Glutamatergic neuron (in vitro differentiated cells): ENCODE measurements at places on chromosomes 2 and 18.

GRCh38 chr18:35289727-35290093 is 319 bp downstream of the ZSCAN30 start:
- no peak for DNase-seq

- no peak for DNase-seq
Measured at GRCh38 chr2:37585982-37586621, 85.3 kb downstream of the CDC42EP3 start.

- no peak for DNase-seq
Measured at GRCh38 chr2:232588680-232589585, 38.4 kb downstream of the EIF4E2 start.

- DNase-seq, result no peak
Measured at GRCh38 chr2:3635171-3635974, 22.6 kb upstream of the ALLC start.

DNA sequence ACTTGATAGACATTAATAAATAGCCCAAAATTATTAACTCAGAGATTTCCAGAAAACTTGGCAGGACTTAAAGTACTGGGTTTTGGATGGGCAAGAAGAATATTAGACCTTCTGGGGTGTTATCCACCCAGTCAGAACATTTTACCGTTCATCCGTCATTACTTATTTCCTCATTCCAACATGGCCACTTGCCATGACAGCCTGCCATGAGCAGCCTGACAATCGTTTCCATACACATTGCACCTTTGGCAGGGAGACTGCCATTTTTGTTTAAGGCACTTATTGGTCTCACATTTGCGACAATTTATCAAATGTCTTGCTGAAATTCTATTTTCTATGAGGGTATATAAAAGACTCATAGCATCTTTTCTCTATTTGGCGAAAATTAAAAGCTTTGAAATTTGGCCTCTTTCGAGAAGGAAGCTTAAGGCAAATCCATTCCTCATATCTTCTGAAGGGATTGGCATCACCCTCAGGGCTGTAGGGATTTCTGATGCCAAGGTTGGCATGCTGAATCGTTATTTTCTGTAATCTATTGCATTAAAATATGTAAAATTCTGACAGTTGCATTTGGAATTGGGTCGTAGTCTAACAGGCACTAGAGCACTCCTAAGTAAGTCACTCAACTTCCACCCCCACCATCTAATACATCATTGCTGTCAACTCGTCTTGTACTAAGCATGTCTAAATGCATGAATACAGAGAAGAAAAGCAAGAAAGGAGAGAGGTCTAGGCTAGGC is 406.3 kb upstream of the PIK3C3 start:
- DNase-seq, result no peak

DNA sequence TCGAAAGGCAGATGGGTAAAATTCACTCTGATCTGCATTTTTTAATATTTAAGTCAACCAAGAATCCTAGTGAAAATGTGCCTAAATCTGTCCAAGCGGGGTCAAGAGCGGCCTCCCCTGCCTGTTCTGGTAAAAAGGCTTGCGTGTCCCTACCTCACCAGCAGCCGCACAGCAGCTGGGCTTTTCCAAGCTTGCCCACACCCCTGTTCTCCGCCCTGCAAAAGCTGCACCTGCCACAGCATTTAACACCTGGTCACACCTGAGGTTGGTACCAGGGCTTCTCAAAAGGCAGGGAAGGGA is 25.8 kb upstream of the TMEM182 start:
- peak; percentile 34 for DNase-seq

DNA sequence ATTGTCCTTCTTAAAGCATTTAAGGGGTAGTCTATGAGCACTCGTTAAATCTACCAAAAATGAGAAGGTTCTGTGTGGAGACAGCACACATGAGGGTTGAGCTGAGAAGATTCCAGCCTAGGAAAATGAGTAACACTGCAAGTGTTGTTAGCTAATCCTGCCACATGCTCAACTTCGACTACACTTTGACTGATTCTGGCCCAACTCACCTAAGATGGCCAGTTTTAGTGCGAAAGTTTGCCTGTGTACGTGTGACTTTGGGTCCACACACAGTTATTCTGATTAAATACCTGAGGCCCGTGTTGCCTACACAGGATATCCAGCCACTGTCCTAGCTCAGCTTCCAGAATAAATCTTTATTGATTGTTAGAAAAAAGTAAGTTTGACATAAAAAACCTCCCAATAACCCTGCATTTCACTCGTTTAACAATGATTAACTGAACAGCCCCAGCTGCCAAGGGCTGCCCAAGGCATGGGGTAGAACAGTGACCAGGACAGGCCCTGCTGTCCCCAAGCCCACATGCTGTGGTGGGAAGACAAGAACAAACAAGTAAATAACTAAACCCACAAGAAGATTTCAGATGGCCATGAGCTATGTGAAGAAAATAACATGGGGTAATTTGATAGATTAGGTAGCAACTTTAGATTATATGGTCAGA is 14.7 kb upstream of the CERS6 start:
- no peak for DNase-seq

DNA sequence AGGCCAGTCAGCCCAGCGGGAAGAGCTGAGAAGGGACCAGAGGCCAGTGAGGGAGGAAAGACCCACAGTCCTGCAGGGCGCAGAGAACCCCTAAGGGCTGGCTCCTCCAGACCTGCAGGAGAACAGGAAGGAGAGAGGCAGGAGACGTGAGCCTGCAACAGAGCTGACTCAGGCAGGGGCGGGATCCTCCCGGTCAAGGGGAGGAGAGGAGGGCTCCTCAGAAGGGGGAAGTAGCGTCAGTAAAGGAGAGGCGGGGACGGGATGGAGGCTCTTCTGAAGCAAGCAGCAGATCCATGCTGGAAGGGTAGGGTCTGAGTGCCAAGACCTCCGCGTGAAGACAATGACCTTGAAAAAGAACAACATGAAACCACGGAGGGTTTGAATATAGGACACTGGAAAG is 50.8 kb downstream of the TRABD2A start:
- no peak for DNase-seq

- no peak for DNase-seq
Measured at GRCh38 chr2:39723946-39724827, 54.9 kb downstream of the THUMPD2 start.

GRCh38 chr2:4628998-4629501 is 925.7 kb downstream of the DCDC2C start:
- peak; percentile 23 for DNase-seq

GRCh38 chr2:54672590-54673456 is 50.6 kb upstream of the EML6 start:
- DNase-seq, result no peak

GRCh38 chr18:10057894-10058791 is 144.3 kb downstream of the VAPA start:
- DNase-seq, result no peak

- no peak for DNase-seq
Measured at GRCh38 chr18:9810299-9810698, 75.5 kb upstream of the TXNDC2 start.

- no peak for DNase-seq
Measured at GRCh38 chr2:172974762-172975161, 100.9 kb upstream of the MAP3K20 start.

- no peak for DNase-seq
Measured at GRCh38 chr18:61149786-61150185, 183.4 kb upstream of the CDH20 start.

DNA sequence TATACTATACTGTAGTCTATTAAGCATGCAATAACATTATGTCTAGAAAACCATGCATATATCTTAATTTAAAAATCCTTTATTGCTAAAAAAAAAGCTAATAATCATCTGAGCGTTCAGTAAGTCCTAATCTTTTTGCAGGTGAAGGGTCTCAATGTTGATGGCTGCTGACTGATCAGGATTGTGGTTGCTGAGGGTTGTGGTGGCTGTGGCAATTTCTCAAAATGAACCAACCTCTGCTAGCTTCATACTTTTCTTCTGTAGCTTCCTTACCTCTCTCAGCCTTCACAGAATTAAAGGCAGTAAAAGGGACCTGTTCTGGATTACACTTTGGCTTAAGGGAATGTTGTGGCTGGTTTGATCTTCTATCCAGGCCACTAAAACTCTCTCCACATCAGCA is 235.8 kb downstream of the NBAS start:
- no peak for DNase-seq

GRCh38 chr2:177393203-177393755 is 706 bp downstream of the AGPS start:
- DNase-seq, result no peak

- DNase-seq, result peak; percentile 92
Measured at GRCh38 chr18:12236934-12237832, 17.0 kb upstream of the CIDEA start.

DNA sequence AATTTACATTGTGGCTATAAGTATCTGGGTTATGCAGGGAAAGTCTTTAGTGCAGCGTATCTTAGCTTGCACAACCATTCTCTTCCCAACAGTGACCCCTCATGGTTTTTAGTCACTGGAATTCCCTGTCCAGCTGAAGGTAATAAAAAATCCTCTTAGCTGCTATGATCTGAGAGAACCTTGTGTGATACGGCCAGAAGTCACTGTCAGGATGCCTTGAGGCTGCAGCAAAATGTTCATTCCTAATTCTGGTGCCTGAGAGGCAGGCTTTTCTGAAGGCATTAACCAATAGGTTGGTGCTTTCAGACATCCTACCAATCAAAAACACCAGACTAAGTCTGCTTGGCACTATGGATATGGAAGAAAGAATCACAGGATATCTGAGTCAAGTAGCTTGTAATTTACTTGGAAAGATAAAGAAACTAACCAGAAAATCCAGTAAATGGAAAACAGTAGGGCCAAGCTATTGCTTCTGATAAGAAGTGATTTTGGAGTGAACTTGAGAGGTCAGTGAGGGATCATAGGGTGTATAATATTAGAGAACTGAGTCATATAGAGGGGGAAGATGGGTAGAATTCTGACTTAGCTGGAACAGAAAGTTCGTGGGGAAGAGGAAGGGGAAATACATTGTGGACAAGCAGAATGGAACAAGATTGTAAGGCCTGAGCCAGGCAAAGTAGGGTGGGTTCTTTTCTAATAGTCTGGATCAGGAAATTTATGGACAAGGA is 89.0 kb upstream of the SLC14A2 start:
- no peak for DNase-seq
